Activated CD4-positive, alpha-beta T cell treated with anti-CD3 and anti-CD28 coated beads, Interleukin-2, amount 50 U/mL, for 16 hours (primary cell): ENCODE measurements at places on chromosomes 13 and 19.
A peak's percentile ranks its signal among the peaks of the same experiment; 100 is the strongest.

- no peak for DNase-seq
These were observed 6.9 kb downstream of the ETFB start for GRCh38 chr19:51359294-51359693.

- no peak for DNase-seq
These were observed 646.5 kb upstream of the SLITRK6 start for GRCh38 chr13:86445672-86446071.

DNA sequence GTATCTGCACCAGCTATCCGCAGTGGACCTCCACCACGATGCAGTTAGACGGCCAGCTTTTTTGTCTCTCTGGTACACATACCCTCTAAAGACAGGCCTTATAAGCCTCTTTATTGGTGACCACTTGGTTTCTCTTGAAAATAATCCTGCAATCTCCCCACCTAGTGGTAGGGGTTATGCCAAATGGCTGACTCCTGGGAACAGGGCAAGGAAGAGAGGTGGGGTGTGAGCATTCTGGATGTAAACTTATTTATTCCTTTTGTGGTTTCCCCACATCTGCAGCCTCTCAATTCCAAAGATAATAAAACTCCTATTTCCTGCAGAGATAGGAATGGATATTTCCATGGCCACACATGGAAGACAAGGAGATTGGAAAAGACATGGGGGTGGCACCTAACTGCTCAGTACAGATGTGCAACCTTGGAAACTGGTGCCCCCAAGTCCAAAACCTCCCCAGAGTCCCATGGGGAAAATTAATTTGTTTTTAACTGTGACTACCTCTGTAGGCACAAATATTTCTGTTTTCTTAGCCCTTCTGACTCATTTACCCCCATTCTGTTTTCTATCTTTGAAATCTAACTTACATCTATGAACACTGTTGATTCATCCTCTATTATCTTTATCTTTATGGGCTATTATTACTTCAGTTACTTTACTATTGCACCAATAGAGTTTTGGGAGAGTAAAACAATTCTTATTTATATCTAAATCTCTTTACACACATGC lies 112.7 kb upstream of the TSHZ3 start:
- DNase-seq: no peak

DNA sequence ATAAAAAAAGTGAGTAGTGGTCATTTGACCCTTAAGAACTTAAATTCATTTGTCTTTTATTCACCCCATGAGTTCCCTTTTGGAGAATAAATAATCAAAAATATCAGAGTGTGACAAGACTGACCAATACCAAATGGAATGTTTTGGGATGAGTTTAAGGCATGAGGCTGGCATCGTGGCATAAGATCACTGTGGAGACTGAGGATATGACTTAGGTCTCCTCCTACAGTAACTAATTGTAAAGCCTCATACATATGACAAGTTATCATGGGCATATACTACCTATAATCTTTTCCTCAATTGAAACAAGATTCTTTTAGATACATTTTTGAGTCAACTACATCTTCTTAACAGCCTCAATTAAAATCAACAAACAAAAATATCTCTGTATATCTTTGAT lies 782.0 kb downstream of the SLITRK1 start:
- no peak for DNase-seq

GRCh38 chr13:48578516-48579164 lies 45.8 kb upstream of the RCBTB2 start:
- DNase-seq: no peak

DNA sequence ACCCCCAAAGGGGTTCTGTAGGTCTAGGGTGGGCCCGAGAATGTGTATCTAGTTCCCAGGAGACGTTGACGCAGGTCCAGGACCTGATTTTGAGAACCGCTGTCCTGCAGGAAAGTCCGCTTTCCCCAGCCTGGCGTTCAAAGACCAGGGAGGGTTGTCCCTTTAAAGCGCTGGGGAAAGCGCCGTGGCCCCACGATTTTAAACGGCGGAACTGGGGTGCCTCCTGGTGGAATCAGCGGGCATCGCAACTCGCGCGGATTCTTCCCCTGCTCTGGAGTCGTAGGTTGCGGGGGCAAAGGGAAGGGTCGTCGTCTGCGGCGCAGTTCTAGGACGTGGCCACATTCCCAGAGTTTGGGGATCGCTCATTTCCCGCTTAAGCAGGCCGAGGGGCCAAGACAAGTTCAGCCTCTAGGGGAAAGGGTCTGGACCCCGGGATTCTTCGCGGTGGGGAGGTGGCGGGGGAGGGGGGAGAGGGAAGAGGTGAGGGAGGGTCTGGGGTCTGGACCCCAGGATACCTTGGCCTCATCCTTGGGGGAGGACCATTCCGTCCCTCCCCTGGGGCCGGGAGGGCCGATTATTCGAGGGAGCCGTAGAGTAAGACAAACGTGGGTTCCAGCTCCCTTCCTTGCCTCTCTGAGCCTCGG lies 7.7 kb downstream of the PNMA8B start:
- peak; percentile 64 for DNase-seq

GRCh38 chr19:15874821-15875474 lies 22.9 kb downstream of the CYP4F2 start:
- no peak for DNase-seq

GRCh38 chr13:114004420-114005205 lies 30.7 kb upstream of the C13orf46 start:
- DNase-seq: no peak

DNA sequence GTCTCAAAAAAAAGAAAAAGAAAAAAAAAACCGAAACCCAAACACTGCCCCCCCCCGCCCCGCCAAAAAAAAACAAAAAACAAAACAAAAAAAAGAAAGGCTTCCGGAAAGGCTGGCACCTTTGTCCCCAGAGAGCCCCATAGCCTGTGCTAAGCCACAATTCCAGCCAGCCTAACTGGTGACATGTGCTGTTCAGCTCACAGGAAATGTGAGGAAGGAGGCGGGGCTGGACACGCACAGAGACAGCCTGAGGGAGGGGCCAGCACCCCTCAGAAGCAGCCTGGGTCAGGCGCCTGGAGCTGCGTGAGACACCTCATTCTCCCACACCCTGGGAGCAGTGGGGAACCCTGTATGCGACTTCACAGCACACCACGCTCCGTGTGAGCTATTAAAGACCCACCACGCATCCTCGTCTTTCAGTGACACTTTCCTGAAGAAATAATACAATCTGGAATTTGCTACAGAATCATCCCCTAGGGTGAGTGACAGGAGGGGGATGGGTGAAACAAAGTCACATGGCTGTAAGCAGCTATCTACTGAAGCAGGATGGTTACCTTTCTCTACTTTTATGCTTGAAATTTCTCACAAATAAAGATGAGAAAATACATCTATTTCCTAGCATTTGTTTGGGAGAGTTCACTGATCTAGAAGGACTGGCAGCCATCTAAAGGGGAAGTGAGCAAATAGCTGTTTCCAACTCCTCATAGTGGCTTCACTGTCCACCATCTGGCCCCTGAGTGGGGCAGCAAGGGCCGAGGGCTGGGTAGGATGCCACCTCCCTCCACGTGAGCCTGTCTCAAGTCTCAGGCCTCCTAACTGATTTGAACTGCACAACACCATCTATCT lies 12.3 kb upstream of the SLC35E1 start:
- peak; percentile 96 for DNase-seq

- DNase-seq: no peak
These were observed 11.3 kb upstream of the MPHOSPH8 start for GRCh38 chr13:19622193-19622592.

- DNase-seq: no peak
These were observed 6.0 kb upstream of the TCF3 start for GRCh38 chr19:1658150-1659083.

- DNase-seq: peak; percentile 36
These were observed 52.0 kb downstream of the KLF2 start for GRCh38 chr19:16376649-16377048.

DNA sequence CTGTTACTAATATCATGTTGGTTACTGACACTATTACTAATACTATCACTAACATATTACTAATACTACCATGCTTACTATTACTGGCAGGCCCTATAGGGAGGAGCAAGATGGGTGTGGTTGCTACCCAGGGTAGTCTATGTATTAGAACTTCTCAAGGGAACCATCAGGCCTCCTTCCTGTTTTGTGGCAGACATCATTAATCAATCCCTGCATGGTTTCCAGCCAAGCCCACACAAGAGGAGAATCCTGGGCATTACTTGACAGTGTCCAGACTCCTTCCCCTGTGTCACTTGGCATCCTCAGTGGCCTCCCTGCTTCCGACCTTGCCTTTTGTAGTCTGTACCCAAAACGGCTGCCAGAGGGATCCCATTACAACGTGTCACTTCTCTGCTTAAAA lies 8.9 kb downstream of the HAS1 start:
- no peak for DNase-seq

DNA sequence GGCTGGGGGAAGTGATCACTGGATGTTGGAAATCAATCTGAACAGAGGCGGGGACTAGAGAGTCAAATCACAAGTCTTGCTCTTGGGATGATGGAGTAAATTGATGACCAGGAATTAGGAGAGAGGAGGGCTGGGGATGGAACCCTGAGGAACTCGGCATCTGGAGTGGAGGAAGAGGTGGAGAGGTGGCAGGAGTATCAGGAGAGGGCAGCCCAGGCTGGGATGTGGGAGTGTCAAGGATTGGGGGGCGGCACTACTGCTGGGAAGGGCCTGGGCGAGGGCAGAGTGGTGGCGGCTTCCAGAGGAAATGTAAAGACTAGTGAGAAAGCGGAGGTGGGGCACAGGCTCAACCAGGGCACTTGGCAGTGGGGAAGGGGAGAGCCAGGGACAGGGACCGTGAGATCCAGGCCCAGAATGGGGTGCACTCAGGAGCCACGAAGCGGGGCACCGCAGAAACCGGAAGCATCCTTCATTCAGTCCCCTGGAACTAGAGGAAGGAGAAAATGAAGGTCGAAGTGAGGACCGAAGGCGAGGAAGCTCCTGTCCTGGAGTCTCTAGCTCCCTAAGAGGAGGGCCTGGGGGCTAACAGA lies 81.2 kb upstream of the GPR183 start:
- no peak for DNase-seq

DNA sequence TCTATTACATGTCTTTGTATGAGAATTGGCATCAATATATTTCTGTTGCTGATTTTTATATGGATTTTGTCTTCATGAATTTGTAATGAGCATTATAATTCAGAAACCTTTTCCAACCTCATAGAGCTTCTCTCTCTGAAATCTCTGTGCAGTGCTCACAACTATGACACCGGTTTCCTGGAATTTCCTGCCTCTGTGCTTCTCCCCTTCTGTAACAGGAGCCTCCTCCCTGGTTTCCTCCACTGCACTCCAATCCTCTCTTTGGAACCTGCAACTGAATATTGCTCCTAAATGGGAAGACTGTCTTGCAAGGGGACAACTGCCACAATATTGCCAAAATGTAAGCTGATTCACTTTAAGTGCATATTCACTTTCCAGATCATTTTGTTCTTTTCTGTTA lies 1147.9 kb downstream of the UQCRFS1 start:
- DNase-seq: no peak

- no peak for DNase-seq
These were observed 33.1 kb upstream of the EPHX3 start for GRCh38 chr19:15265214-15265849.

DNA sequence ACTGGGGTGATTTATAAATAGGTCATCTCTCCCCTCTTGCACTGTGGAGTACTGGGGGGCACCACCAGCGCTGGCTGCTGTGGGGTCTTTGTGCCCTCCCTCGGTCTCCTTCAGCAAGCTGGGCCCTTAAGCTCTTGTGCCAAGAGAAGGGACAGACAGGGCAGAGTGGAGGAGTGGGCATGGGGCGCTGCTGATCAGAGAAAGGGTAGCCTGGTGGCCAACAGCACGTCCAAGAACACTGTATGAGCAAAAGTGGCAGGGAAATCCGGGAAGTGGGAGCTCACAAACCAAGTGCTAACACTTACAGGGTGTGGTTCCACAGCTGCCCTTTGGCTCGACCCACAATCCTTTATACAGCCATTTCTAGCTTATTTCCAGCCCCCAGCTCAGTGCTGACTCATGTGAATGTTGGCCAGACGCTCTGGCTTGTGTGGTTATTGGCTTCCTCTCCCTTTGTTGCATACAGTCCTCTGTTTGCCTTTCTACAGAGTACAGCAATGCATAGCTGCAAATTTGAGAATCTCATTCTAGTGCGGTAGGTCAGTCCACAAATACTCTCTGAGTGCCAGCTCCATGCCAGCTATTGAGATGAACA lies 298.8 kb downstream of the SHISA2 start:
- peak; percentile 36 for DNase-seq

GRCh38 chr13:109883181-109884180 lies 97.1 kb upstream of the IRS2 start:
- DNase-seq: no peak

DNA sequence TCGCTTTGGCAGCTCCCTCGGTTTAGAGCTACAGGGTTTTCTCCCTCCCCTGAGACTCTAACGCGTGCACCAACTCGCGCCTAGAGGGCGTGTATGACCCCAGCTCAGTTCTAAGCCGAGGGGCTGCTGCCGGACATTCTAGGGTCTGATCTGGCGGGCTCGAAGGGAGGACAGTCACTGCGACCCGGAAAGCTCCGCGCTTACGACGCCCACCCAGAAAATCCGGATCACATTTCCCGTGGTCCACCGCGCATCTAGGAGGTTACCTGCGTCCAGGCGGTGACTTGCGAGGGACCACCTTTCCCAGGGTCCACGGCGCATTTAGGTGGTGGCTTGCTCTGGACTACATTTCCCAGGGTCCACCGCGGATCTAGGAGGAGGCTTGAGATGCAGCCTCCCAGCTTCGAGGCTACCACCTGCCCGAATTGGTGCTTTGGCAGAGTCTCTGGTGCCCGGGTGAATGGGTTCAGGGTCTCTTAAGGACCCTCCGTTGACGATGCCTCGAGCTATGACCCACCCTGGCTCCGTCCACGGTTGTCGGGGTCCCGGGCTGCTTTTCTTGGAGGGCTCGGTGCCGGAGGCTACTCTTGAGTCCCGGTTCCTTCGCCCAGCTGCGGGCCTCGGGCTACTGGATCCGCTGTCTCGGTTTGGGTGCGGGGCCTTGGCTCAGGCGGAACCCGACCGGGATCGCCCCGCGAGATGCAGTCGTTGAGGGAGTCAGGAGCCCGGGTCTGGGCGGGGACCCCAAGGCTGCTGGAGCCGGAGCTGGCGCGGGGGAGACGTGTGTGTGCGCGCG lies 30.5 kb downstream of the ZNF146 start:
- no peak for DNase-seq

DNA sequence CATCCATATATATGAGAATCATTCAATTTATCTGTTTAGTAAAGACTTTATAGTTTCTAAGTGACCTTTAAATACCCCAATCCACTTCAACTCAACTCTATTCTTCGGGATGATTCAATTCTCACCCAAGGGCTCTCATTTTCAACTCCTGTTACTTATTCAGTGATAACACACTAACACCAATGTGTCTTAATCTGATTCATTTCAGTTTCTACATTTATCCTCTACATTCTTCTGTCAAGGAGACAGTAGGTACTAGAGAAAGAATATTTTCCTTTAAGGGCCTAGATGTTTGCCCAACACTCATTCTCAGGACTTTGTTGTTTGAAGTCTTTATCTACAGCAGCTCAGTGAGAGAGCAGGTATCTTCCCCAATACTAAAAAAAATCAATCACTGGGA lies 7.1 kb downstream of the ARGLU1 start:
- DNase-seq: peak; percentile 74
